GDM1 (cell line): ENCODE measurements at places on chromosomes 3 and 15.

GRCh38 chr15:38672814-38673670 lies 108.4 kb upstream of the RASGRP1 start:
- no peak for DNase-seq

DNA sequence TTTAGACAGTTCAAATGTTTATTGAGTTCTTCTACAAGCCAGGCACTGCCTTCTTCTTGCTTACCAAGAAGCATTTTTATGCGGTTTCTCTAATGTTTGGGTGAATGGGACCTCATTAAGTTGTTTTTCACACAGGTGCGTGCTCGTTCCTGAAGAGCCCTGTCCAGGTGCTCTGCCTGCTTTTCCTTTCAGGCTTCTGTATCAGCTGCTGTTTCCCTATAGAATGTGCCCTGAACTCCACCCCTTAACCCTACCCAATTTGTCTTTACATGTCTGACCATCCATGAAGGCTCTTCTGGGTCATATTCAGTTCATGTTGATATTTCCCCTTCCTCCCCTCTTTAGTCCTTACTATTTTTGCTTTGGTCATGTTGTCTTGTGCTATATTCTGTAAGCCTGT lies 22.4 kb upstream of the GOLGA6L10 start:
- no peak for DNase-seq

DNA sequence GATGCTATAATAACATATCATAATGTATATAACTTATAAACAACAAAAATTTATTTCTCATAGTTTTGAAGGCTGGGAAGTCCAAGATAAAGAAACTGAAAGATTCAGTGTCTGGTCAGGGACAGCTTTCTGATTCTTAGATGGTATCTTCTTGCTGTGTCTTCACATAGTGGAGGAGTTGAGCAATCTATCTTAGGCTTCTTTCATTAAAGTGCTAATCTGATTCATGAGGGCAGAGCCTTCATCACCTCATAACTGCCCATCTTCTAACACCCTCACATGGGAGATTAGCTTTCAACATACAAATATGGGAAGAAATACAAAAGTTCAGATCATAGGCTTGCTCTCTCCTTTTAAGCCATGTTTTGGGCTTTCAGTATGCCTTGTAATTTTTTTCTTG lies 774.8 kb upstream of the EPHA6 start:
- no peak for DNase-seq

DNA sequence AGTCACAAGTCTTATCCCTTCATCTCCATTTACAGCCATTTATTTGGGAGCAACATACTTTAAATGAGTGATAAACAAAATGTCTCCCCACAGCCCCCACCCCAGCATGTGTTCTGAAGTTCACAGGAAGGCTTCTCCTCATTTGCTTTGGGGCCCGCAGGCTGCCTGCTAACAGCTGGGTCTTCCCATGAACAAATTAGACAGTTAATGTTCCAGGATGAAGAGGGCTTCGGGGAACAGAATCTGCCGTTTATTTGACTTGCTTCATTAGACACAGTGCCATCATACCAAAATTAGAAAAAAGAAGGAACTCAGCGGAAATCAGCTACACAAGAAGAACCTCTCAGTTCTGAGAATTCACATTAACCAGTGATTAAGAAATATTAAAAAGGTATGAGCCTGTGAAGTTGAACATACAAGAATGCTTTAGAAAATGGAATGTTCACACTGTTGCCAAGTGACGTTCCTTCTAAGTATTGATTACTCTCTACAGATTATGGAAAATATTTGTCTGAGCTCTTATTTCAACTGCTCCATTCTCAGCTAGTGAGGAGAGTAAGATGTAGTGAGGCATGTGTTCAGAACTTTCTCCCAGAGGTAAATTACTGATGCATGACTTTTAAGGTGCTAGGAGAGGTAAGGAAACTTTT lies 107.5 kb upstream of the THBS1 start:
- DNase-seq: no peak

- DNase-seq: no peak
Measured at GRCh38 chr3:108472001-108472591, 38.3 kb downstream of the MYH15 start.

DNA sequence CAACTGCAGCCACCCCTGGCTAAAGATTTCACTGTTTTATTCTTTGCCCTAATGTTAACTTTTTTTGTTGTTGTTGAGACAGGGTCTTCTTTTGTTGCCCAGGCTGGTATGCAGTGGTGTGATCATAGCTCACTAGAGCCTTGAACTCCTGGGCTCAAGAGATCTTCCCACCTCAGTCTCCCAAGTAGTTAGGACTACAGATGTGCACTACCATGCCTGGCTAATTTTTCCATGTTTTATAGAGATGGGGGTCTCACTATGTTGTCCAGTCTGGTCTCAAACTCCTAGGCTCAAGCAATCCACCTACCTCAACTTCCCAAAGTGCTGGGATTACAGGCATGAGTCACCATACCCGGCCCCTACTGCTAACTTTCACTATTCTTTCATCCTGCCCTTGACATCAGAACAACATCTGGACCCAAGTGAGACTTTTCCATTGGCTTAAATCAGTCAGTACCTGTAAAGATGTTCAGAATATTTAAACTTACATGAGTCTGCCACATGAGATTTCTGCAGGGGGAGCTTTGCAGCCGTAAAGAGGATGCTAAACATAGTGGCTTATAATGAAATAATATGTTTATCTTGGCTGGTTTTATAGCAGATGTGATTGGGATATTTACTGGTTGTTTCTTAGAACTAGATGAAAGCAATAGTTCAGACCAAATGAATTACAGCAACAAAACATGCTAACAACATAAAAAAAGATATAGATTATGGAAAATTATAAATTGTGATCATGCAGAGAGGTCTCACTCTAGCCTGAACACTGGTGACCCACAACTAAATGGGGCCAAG lies 73.6 kb downstream of the HMG20A start:
- DNase-seq: no peak

- no peak for DNase-seq
Measured at GRCh38 chr3:141940194-141940776, 63.8 kb downstream of the ATP1B3 start.

DNA sequence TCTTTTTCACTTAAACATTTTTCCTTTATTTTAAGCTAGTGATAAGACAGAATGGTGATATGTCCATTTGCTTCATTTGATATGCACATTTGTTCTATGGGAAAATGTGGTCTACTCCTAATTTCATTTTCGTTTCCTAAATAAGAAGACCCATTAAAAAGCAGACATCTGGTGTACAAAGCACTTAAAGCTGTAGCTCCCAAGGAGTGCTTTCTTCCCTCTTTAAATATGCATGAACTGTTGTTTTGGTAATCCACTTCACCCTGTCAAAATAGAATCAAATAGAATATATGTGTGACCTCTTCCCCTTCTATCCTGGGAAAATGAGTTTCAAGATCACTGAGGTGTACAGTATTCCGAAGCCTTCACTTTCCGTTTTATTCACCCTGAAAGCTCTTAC lies 182.8 kb downstream of the ROBO2 start:
- no peak for DNase-seq

DNA sequence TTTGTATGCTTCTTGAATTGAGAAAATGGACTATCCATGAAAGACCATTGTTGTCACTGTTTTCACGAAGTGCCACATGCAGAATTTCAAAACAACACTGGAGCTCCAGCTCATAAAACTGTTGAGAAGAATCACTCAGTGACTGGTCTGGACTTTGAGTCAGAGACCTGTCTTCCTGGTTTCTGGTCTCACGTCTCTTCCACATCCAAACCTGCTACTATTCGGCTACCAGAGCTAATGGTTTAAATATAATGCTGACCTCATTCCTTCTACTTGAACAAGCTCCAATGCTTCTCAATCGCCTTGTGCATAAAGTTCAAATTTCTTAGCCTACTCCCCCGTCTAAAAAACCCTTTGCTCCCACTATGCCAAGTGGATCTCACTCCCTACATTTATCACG lies 227.9 kb upstream of the NR2F2 start:
- no peak for DNase-seq

GRCh38 chr15:29740692-29741311 lies 81.5 kb downstream of the TJP1 start:
- no peak for DNase-seq

DNA sequence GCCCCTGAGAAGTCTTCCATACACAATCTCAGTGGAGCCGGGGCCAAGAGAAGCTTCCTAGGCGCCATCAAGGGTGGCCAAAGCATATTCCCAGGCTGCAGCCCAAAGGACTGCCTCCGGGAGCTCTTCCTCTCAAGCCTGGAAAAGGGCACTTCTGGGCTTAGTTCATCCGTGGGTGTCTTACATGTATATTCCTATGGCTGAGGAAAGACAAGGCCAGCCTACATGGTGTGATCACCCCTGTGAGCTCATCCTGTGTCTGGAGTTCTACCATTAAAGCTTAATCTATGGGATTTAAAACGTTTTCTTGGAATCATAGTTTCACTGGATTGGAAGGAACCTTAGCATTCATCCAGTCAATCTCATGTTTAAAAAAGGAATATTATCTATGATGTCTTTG lies 21.9 kb upstream of the TIMP4 start:
- DNase-seq: no peak

- DNase-seq: no peak
Measured at GRCh38 chr3:149325581-149325980, 7.9 kb downstream of the TM4SF18 start.

DNA sequence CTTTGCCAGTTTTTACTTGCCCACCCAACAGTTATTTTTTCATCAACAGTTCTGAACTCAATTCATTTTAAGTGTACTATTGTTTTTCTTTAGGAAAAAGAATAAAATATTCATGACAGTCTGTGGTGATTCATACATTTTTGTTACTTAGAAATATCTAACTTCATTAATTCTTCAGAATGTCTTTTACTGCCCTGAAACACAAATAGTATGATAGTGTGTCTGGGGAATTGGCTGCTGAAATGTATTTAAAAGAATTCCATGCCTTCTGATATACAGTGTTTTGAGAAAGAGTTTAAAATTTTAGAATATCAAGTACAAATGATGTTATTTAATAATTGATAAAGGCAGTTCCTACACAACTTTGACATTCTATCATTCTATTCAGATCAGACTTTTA lies 854.1 kb downstream of the NAALADL2 start:
- no peak for DNase-seq

DNA sequence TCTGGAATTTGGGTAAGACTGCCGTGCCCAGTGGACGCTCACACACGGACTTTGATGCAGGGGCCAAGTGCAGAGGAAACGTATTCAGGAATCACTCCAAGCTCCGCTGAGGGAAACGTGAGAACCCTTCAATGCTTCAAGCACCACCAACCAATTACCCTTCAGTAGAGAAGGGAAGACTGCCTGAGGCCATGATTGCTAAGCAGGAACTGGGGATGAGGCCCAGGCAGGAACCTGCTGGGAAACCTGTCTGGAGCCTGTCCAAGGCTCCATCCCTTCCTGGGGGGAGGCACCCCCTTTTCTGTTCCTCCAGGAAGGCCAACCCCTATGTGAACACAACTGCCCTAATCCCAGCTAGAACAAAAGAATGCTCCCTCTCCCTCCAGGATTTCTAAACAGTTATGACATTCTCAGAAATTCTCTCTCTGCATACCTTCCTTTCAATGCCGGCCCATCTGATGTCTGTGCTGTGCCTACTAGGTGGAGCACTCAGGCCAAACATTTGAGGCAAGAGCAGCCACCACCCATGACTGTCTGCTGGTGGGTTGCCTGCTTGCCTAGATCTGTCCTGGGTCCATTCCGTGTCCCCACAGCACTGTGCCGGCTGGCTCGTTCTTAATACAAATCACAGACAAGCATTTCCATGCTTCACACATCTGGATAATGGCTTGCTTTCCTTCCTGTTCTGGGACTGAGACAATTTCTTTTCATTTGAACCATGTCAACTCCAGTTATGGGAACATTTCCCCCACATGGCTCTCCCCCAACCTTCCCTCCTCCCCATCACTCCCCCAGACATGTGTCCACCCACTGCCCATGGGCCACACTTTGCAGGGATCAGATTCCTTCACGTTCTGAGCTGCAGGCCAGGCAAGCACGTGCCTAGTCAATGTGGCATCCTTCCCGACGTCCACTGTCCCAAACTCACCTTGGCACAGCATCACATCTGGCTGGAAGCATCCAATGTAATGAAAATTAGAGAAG lies 149.4 kb downstream of the ADAMTS17 start:
- no peak for DNase-seq

DNA sequence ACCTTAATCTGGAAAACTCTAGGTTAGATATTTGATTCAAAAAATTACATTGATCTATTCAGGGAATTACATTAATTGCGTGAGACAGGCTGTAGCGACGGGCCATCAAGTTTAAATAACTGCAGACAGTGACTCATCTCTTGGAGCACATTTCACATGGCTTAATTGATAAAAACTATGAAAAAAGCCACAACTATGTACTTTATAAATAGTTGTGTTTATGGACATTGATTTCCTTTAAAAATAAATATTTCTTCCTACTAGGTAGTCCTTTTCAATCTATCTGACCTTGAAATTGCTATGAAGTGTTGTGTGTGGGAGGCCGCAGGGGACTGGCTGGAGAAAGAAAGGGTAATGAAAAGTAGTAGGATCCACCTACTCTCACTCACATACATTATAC lies 157.8 kb downstream of the IL1RAP start:
- no peak for DNase-seq

GRCh38 chr15:74890665-74890960 lies 771 bp downstream of the MPI start:
- DNase-seq: no peak

- DNase-seq: no peak
Measured at GRCh38 chr3:69203631-69204314, 81.4 kb upstream of the LMOD3 start.

DNA sequence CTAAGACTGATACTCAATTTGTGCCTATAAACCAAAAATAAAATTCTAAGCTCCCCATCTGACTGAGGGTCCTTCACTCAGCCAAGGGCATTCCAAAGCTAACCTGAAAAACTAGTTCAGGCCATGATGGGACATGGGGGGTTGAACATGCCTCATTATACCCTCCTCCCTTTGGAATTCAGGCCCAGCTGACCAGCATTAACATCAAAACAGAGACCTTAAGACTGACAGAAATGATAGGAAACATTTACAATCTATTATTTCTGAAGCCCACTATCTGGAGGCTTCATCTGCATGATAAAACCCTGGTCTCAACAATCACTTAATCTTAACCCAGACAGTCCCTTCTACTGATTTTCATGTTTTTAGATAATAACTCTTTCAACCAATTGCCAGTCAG lies 140.4 kb downstream of the ANO10 start:
- DNase-seq: no peak

GRCh38 chr15:49273734-49274318 lies 103.8 kb downstream of the GALK2 start:
- no peak for DNase-seq

DNA sequence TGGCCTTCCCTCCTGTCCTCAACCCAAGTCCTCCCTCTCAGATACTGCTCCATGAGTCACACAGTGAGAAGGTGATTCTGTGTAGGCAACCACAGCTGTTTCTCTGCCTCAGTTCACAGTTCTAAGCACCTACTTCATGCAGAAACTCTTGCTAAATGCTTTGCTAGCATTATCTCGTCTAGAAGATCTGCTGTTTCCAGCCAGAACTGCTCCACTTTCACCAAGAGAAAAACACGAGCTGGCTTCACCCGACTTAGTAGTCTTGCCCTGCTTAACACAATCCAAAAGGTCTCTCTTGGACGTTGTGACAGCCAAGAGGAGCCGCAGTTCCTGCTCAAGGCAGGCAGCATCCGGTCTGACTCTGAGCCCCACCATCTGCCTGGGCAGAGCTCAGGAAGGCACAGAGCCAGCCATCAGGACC lies 272.1 kb downstream of the UACA start:
- no peak for DNase-seq

GRCh38 chr3:67649681-67650080 lies 4.7 kb downstream of the SUCLG2 start:
- no peak for DNase-seq
